ENCODE measurements at places on chromosomes 3 and 15. TPM values are rescaled to one million over a fixed set of nuclear protein-coding genes. Genes with fewer than 3 reads are reported as not detected.

The SEMA3B gene
- polyA plus RNA-seq: 0.33 TPM

DNA sequence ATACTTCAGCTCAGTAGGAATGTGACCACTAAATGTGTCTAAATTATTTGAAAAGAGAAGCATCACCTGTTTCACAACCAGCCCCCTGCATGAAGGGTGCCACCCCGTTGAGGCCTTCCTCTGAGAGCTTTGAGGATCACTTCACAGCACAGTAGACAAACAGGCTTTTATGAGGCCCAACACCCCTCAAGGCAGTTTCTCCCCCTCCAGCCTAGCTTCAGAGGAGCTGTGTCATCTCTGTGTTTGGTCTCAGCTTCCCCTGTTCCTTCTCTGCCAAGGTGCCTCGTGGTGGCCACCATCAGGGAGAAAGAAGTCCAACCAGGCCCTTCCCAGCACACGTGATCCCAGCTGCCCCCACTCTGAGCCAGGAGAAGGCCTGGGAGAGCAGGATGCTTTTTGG, 21.6 kb upstream of the DUSP7 start:
- DNase-seq: no peak

GRCh38 chr15:55715355-55716076, 27.4 kb downstream of the PRTG start:
- no peak for DNase-seq

The SOX2 gene
- polyA plus RNA-seq: not detected

GRCh38 chr3:139679220-139679775, 1.5 kb upstream of the NMNAT3 start:
- no peak for DNase-seq

The GPR62 gene
- polyA plus RNA-seq: not detected

GRCh38 chr3:126951561-126951960, 31.4 kb upstream of the PLXNA1 start:
- DNase-seq: no peak

The NDN gene
- polyA plus RNA-seq: 0.75 TPM

DNA sequence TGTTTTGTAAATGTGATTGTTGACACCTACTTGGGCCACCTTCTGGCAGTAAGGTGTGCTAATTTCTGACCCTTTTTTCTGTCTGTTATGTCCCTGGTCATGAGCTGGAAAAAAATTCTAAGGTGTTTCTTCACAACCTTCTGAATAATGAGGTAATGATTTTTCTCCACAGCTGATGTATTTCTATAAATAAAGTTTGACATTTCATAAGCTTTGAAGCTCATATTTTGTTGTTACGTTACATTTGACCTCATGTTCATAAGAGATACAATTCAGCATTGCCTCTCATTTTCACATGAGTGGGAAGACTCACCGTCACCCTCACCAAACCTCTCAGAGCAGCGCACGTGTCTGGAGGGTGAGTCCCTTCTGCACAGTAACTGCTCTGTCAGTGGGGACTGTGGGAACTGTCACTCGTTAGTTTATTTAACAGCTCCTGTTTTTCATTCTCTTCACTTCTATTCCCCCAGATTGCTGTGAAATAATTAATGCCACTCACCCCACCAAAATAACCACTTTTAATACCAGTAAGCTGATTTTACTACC, 140.9 kb downstream of the PLCL2 start:
- DNase-seq: no peak

- DNase-seq: no peak
These were observed 220.0 kb upstream of the UBE2E2 start for GRCh38 chr3:22982981-22983587.

The UBL7 gene
- polyA plus RNA-seq: 45.8 TPM

DNA sequence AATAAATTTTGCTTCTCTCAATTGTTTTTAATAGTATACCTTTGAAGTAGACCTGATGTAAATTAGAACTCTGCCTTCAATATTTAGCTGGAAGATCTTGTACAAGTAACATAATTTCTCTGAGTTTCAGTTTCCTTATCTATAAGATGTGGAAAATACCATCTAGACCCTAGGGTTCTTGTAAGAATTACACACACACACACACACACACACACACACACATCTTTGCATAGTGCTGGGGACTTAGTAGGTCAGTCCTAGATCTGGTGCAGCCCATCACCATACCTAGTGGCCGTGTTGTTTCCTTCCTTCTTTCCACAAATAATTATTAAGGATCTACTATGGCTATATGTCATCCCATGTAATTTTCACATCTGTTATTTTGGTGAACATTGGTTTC, 11.0 kb downstream of the TRAT1 start:
- DNase-seq: no peak

The P2RY13 gene
- polyA plus RNA-seq: not detected

DNA sequence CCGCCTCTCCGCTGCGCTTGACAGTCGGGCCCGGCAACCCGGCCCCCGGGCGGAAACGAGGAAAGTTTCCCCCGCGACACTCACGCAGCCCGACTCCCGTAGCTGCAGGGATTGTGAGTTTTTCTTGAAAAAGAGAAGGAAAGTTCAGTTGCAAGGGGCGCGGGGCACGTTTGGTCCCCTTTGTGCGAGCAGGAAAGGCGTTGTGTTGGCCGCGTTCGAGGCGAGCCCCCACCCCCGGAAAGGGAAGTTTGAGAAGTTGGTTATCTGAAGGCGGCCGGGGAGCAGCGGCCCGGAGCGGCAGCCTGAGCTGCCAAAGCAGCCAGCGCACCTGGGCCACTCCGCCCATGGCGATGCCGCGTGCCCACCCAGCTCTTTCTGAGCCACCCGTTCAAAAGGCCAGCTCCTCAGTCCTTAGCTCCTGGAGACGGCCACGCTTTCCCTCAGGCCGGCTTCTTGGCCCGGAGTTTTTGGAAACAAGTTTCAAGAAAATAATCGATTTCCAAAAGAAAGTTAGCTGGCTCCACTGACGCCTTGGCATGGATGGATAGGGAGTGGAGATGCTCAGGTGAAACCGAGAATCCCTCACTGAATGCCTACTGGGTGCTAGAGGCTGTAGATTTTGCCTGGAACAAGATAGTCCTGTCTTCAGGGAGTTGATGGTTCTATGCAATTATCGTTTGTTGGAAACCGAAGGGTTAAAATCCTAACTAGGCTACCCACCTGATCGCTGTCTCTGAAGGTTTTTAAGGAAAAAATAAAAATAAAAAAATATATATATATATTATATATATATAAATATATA, 832 bp downstream of the TGFBR2 start:
- DNase-seq: no peak

The LYSMD2 gene
- polyA plus RNA-seq: 7.4 TPM

GRCh38 chr3:16834214-16834613, 50.5 kb upstream of the PLCL2 start:
- no peak for DNase-seq

GRCh38 chr3:28138043-28138610, 103.3 kb upstream of the CMC1 start:
- DNase-seq: no peak

- DNase-seq: no peak
These were observed 101.0 kb downstream of the ANP32A start for GRCh38 chr15:68719672-68720071.

DNA sequence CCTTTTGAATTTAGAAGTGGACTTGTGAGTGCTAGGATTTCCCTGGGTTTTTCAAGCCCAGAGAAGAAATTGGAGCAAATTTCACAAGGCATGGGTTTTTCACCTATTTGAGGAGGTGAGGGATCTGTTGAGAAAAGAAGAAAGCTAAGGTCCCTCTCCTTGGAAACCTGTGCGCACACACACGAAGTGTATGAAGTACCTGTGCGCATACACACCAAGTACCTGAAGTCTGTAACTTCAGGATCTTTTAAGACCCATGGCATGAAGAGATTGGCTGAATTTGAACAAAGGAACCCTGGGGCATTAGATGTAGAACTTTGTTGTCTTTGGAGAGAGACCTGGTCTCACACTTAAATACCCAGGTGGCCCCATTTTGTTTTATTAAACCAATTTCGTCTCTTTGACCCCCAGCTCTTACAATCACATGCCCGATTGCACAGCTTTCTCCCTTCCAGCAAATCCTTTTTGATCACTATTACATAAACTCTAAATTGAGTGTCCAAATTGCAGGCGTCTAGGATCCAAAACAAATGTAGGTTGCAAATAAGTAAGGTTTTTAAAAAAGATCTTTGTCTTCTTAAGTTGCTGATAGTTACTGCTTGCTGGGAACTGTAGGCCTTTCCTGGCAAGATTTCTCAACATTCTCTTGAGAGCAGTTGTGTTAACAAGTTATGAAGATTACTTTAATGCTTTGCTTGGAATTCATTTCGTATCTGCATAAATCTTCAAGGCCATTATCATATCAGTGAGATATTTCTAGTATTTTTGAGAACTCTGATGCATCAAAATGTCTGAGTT, 64.3 kb downstream of the CMTM8 start:
- no peak for DNase-seq

DNA sequence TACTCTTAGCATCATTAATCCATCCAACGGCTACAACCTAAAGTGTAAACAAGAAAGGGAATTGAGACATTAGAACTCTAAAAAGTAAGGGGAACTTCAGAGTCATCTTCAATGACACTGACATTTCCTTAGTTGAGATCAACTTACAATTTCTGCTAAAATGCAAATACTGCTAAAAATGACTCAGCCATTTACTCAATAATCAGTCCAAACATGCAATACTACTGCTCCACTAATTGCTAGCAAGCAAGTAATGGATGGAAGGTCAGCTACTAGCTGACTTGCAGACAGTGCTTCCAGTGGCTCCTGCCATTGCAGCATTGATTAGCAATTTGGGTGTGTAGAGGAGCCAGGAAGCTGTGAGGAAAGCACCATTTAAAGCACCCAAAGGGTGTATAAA, 28.4 kb downstream of the CD200R1L start:
- no peak for DNase-seq

GRCh38 chr3:9715764-9716437, 12.3 kb downstream of the CPNE9 start:
- DNase-seq: no peak

GRCh38 chr3:138220788-138221187, 33.7 kb downstream of the ARMC8 start:
- no peak for DNase-seq

- no peak for DNase-seq
These were observed 93.2 kb downstream of the DGKG start for GRCh38 chr3:186268616-186269448.

The OR4F6 gene
- not detected for polyA plus RNA-seq

DNA sequence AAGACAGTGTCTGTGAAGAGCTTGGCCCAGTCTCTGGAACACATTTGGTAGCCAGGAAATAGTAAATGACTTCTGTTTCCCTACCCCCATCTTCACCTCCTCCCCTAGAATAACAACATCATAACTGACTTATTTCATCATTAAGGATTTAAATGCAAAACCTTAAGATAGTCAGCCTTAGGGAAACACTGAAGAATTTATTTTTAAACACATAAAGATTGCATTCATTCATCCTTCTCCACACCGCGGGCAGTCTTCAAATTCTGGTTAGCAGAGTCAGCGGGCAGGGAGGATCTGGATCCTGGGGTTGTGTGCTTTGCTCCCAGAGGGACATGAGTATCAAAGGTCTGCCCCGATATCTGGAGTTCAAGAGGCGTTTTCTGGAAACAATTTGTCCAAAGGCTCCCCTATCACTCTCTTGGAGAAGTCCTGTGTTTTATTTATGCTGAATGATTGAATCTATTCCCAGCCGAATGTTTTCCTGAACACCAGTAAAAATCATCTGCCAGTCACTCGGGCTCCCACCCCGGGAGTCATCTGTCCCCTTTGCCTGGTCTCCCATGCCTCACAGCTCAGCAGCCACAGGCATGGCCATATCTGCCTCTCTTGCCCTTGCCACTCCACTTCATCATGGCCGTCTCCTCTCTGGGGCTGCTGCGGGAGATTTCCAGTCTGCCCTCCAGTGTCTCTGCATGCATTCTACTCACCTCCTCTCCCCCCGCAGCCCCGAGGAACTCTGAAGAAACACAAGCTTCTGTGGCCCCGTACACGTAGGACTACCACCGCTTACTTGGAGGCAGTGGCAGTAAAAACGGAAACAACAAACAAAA, 234.7 kb upstream of the CTDSPL start:
- no peak for DNase-seq

The FSIP1 gene
- polyA plus RNA-seq: 1.2 TPM

The CCR8 gene
- polyA plus RNA-seq: not detected

- no peak for DNase-seq
These were observed 61.7 kb downstream of the IL1RAP start for GRCh38 chr3:190575437-190576185.

- peak; percentile 25 for DNase-seq
These were observed 33.2 kb upstream of the ZDHHC23 start for GRCh38 chr3:113914646-113915045.

The GOLGA6B gene
- not detected for polyA plus RNA-seq

The MB21D2 gene
- 8.8 TPM for polyA plus RNA-seq

DNA sequence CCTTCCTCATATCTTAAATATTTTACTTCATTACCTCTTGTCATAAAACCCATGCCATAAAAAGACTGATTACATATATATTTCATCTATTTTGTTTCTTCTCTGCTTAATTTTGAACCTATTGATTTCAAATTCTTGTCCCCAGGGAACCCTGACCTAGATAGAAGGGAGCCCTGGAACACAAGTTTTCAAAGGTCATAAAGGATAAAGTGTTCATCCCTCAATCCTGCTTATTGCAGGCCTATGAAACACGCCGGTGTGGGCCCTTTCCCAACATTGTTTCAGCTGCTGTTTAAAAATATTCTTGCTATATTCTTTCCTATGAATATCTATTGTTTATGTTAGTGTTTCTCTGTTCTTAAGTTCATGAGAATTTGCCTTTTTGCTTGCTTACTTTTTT, 1389.5 kb upstream of the GBE1 start:
- no peak for DNase-seq

DNA sequence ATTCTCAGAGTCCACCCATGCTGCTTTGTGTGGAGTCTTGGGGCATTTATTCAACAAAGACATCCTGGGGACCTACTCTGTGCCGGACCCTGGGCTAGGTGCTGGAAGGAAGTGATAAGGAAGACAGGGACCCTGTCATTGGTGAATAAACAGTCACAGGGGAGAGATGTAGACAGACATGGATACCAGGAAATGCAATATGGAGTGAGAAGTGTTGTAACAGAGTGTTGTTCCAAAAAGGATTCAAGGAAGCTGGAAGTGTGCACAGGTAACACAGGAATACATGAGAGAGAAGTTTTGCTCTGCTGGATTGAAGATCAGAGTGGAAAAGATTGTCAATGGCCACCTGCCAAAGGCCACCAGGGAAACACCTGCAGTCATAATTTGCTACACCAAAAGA, 89.0 kb downstream of the PDCD6IP start:
- no peak for DNase-seq

- DNase-seq: no peak
These were observed 540 bp upstream of the PPP1R2 start for GRCh38 chr3:195543500-195544229.

- DNase-seq: no peak
These were observed 207.7 kb upstream of the TRIM42 start for GRCh38 chr3:140470211-140470610.

Data from keratinocyte (primary cell).